T-helper 2 cell treated with Interferon-gamma antibody and Interleukin-4, amounts not matched to agents 5 μg/mL and 100 μg/mL, for 36 hours (primary cell): ENCODE measurements at places on chromosomes 5 and 9.
A peak's percentile ranks its signal among the peaks of the same experiment; 100 is the strongest.

DNA sequence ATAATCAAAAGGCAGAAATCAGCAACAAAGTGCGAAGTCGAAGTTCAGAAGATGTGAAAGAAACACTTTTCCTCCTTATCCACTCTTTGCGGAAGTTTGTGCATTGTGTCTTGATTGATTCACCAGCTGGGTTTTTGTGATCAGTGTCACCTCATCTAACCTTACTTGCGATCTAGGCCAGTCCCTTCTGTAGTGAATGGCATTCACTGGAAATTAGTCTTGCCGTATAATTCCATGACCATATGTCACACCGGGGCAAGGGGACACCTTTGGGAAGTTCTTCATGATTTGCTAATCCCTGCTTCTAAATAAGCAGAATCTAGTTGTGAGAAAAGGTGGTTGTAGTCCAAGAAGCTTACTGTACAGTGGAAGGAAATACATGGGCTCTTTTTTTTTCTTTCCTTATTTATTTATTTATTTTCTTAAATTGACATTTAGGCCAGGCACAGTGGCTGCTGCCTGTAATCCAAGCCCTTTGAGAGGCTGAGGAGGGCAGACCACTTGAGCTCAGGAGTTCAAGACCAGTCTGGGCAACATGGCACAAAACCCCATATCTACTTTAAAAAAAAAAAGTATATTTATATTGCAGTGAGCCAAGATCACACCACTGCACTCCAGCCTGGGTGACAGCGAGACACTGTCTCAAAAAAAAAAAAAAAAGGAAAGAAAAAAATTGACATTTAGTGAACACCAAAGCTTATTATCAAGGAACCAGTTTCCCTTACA lies 7.8 kb downstream of the RAI14 start:
- DNase-seq, result no peak

GRCh38 chr5:125409234-125409860 lies 662.9 kb upstream of the ZNF608 start:
- no peak for DNase-seq

GRCh38 chr9:89721176-89721700 lies 116.4 kb downstream of the GADD45G start:
- no peak for DNase-seq

DNA sequence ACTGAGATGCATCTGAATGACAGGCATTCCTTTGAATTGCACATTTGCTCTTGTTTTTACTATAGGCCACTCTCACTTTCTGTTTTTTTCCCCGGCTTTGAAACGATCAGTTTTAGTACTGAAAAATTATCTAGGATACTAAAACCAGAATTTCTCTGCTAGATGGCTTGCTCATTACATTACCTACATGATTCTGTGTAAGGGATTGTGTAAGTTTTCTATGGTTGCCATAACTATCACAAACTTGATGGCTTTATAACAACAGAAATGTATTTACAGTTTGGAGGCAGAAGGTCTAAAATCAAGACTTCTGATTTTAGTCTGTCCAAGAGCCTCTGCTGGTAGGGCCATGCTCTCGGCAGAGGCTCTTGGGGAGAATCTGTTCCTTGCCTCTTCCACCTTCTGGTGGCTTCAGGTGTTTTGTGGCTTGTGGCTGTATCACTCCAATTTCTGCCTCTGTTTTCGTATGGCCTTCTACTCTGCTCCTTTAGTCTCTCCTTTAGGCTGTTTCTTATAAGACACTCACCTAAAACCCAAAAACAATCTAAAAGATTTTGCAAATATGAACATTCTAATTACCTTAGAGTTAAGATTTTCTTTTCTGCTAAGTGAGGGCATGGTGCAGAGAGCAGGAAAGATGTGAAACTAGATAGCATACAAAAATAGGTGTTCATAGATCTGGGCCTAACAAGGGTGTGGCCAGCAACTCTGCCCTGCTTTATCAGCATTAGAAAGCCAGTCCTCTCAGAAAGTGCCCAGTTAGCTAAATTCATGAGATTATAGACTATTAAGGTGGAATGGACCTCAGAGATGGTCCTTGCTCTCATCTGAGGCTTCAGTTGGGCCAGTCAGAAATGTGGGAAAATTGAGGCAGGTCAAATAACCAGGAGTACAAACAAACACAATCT lies 93.3 kb upstream of the CDKN2B start:
- DNase-seq, result peak; percentile 11

DNA sequence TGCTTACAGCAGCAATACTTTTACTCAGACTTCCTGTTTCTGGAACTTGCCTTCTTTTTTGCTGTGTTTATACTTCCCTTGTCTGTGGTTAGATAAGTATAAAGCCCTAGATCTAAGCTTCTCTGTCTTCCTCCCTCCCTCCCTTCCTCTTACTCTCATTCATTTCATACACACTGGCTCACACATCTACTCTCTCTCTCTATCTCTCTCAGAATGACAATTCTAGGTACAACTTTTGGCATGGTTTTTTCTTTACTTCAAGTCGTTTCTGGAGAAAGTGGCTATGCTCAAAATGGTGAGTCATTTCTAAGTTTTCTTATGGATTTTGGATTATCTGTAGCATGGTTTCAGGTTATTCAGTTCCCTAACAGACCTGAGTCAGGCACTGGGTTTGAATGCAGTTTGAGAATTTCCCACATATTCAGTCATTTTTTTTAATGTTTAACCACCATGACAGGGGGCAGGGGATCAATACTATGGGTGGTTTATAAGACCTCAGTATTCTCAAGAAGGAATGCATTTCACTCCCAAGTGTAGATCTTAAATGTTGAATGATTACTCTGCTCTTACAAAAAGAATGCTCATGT lies at the start of gene IL7R:
IL7R (plus strand) TSS at position 127 of the 587 bp plus-strand sequence; CDS start at position 214, 87 bp downstream.
- peak; percentile 48 for DNase-seq

DNA sequence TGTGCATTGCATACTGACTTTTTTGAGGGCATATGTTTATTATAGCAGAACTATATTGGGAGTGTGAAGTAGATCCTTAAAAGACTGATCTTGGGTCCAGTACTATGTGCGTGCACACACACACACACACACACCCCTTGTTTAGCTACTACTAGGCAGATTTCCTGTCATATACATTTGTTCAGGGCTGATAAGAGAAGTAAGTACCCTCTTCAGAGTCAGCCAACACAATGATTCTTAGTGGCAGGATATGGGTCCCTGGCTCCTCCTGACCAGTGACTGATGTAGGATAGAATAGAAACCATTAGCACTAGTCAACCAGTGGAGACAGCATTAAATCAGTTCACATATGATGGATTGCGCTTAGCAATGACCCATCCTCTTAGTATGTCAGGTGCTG lies 76.2 kb upstream of the MIER3 start:
- no peak for DNase-seq

DNA sequence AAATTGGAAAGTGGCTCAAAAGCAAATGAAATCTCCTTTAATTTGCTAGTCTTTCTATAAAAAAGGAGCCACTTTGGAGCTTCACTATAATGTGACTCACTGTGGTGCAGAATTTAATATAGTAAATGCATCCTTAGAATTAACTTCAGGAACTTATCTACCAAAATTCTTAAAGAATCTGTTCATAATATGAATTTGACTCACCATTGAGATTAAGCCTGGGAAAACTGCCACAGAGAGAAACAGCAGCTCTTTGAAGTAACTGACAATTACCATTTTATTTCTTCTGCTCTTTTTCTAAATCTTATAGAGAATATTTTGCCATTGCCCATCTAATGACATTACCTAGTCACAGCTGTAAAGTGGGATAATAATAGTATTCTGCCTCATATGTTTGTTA lies 211.9 kb upstream of the CDH6 start:
- no peak for DNase-seq

DNA sequence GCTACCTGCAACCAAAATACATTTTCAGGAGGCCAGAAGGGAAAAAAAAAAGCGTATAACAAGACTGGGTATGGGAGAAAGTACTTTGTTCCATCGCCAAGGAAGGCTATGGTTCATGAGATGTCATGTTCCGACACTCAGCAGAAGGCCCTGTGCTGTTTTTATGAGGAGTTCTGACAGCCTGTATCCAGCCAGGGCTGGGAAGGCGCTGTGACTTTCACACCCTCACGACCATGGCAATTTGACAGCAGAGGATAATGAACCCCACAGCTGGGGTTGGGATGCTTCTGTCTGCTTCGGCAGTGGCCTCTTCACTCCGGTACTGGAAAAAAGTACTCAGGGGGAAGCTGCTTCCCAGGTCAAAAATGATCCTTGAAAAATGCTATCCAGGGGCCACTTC lies 154.4 kb downstream of the PRELID2 start:
- DNase-seq, result no peak

DNA sequence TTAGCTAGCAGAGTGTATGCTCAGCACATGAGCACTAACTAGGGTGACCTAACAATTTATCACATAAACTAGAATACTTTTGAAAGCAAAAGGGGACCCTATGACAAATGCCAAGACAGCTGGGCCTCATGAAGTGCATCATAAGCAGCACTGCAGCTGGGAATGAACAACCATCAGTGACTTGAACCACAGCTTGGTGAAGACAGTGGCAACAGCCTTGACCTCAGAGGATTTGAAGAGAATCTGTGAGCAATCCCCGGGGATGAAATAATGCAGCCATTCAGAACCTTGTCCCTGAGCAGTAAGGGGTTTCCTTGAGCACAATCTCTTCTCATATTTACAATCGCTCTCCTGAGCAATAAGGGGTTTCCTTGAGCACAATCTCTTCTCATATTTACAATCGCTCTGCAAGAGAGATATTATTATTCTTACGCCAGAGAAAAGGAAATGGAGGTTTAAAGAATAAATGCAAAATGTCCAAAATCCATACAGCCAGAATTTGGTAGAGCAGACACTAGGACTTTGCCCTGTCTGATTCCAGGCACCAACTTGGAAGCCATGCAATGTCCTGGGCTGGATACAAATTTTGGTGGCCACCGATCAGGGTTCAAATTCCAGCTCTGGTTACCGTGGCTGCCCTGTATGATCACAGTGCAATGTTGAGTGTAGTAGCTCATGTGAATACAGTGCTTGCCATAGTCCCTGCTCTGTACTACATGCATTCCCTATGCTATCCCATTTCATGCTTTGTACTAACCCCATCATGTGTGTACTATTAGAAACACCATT lies 846 bp upstream of the NSG2 start:
- DNase-seq, result no peak

GRCh38 chr9:115116421-115117284 lies 1.3 kb downstream of the TNC start:
- DNase-seq, result no peak

- DNase-seq, result no peak
These were observed 119.7 kb upstream of the TARS1 start for GRCh38 chr5:33321026-33321425.

DNA sequence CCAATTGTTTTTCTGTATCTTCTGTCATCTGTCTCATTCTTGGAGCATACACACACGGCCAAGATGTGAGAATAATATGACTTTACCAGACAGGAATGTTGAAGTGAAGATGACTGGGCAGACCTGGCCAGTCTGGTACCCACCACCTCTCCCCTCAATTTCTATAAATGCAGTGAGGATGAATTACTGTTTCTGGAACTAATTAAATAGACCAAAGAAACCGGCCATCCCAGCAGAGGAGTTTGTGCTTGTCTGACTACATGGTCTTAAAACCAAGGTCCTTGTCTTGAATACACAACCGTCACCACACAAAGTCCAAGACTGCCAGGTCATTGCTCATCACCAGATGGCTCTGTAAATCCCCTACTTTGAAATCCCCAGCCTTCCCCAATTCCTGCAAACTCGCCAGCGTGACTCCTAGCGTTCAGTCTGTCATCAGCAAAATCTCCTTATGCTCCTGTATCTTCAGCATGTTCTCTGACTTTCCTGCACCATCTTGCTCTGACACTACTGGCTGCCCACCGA lies 147.2 kb downstream of the PDE4D start:
- DNase-seq, result no peak

- peak; percentile 82 for DNase-seq
These were observed 14.4 kb downstream of the STK10 start for GRCh38 chr5:172173564-172174153.

- DNase-seq, result no peak
These were observed 179.7 kb upstream of the DAB2 start for GRCh38 chr5:39604491-39604890.

- no peak for DNase-seq
These were observed 17.1 kb downstream of the IER5L start for GRCh38 chr9:129160712-129161533.

DNA sequence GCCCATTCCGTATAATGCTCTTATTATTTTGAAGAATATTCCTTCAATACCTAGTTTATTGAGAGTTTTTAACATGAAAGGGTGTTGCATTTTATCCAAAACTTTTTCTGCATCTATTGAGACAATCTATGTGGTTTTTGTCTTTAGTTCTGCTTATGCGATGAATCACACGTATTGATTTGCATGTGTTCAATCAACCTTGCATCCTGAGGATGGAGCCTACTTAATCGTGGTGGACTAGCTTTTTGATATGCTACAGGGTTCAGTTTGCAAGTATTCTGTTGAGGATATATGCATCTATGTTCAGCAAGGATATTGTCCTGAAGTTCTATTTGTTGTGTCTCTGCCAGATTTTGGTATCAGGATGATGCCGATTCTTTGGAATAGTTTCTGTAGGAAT lies 1070.3 kb upstream of the CDH18 start:
- DNase-seq, result no peak

DNA sequence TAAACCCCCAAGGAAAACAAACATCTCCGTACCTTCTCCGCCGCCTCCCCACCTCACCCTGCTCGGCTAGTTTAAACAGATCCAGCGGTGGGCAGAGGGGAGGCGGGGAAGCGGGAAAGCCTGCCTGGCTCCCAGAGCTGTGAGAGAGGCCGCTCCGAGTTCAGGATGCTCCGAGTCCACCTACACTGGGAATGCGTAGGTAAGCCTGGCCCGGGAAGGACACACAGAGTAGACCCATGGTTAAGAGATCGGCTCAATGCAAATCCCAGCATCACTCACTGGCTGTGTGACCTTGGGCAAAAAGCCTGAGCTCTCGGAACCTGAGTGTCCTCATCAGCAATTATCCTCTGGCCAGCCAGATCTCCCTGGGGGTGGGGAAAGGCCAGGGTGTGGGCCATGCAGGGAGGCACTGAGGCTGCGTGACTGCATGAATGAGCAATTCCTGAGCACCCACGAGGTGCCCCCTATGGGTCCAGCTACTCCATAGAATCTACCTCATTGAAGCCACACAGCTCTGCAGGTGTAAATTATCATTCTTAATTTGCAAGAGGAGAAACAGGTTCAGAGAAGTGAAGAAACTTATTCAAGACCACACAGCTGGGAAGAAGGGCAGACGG lies 30.5 kb upstream of the LMX1B start:
- DNase-seq, result no peak

GRCh38 chr5:154286557-154286956 lies 96.0 kb downstream of the GALNT10 start:
- DNase-seq, result no peak

GRCh38 chr9:84761137-84761808 lies 91.7 kb downstream of the NTRK2 start:
- DNase-seq, result no peak

GRCh38 chr5:121366515-121366914 lies 485.2 kb upstream of the FTMT start:
- no peak for DNase-seq

DNA sequence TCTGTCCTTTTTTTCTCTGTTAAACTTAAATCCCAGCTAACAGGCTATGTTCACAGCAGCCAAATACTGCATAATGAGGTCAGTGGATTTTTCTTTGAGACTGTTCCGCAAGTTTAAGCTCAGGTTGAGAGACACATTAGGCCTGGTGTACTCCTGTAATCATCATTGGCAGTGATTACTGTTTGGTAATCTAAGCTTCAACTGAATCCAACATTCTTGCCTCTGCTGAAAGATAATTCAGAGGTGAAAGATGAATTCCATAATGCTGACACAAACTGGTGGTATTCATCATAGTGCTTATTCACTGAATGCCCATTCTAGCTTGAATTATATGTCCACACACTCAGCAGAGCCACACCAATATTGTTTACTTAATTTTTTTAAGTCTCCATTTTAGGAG lies 108.5 kb downstream of the NFIB start:
- DNase-seq, result no peak
